Activated CD4-positive, CD25-positive, alpha-beta regulatory T cell (primary cell): ENCODE measurements at places on chromosomes 3 and 15.

DNA sequence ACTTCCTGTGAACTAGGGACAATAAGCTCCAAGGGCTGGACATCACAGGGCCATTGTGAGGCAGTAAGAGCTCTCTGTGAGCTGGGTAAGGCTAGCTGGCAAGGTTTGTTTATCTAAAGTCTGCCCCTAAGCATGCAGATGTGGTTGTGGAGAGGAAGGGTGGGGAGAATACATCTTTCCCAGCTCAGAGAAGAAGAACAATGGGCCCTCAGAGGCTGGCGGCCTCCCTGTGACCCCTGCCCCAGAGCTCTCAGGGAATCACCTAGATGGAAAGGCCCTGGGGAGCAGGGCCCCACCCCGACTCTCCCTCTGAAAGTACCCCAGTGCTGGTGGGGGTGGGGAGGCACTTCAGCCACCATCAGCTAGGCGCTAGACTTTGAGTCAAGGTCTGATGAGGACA is 4.3 kb upstream of the AP3B2 start:
- DNase-seq = no peak

DNA sequence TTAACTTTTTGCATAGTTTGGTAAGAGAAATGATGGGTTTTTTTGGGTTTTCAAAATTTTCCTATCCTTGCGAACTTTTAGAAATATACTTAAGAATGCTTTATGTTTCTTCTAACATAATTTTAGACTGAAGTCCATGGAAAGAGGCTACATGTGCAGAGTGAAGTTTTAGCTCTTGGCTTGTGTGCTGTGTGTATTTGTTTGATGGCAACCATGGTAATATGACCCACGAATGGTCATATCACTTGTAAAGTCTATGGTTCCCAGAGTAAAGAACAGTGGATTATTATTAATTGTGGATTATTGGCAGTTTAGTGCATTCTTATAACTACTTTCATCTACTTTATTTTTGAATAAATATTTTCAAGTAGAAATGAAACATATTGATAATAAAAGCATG is 124.0 kb upstream of the GOLGA6L4 start:
- DNase-seq = no peak

- DNase-seq = no peak
Measured at GRCh38 chr3:122898298-122898697, 103.4 kb downstream of the SLC49A4 start.

DNA sequence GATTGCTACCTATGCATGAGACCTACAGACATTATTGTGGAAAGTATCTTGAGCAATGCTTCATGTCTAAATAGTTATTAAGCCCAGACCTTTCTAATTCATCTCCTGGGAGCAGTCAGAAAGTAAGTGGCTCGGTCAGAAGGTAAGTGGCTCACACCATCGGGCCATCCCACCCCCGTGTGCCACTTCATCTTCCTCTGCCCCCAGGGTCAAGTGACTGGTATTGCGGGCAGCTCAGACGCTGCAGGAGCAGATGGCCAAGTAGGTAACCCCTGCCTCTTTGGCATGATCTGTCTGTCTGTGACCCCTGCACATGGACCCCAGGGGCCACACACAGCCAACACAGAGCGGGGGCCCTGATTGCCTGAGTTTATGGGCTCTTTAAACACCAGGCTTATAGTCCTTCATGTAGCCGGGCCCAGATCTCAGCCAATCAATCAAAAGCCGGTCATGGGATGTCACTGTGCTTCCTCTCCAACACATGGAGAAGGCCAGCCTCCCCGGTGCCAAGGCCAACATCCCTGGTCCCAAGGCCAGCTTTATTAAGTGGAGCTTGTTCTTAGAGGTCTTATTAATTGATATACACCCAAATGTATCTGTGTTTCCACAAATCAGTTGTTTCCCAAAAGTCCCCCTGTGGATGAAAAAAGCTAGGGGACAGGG is 42.9 kb downstream of the LARP6 start:
- no peak for DNase-seq

DNA sequence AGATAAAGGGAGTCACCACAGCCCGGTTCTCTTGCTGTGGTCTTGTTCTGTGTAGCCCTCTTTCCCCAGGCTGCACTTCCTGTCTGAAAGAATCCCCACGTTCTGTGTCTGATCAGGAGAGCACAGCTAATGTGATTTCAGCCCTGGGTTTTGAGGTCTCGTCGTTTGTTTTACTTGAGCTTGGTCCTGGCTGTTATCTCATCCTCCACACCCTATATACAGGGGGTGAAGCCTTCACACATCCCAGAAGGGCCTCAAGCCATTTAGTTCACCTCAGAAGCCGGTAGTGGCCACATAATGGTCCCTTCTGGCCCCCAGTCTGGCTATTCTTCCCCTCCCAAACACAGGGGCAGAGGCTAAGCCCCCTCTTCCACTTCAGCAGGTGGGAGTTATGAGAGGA is 115.6 kb downstream of the PDE8A start:
- no peak for DNase-seq

DNA sequence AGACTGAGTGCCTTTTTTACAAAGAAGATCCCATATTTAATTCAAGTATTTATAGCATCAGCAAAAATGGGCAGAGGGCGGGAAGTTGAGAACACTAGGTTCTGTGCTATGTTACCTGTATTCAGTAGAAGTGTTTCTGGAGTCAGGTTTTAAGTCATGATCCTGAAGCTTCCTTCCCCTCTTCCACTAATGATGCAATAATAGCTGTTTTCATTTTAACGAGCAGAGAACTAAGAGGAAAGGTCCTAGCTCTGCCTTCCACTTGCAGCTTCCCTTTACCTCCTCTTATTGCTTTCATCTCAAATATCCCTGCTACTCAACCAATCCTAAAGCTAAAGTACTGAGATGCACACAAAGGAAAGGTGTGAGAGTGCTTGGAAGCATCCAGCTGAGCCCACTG is 16.9 kb upstream of the TMOD3 start:
- DNase-seq = no peak

DNA sequence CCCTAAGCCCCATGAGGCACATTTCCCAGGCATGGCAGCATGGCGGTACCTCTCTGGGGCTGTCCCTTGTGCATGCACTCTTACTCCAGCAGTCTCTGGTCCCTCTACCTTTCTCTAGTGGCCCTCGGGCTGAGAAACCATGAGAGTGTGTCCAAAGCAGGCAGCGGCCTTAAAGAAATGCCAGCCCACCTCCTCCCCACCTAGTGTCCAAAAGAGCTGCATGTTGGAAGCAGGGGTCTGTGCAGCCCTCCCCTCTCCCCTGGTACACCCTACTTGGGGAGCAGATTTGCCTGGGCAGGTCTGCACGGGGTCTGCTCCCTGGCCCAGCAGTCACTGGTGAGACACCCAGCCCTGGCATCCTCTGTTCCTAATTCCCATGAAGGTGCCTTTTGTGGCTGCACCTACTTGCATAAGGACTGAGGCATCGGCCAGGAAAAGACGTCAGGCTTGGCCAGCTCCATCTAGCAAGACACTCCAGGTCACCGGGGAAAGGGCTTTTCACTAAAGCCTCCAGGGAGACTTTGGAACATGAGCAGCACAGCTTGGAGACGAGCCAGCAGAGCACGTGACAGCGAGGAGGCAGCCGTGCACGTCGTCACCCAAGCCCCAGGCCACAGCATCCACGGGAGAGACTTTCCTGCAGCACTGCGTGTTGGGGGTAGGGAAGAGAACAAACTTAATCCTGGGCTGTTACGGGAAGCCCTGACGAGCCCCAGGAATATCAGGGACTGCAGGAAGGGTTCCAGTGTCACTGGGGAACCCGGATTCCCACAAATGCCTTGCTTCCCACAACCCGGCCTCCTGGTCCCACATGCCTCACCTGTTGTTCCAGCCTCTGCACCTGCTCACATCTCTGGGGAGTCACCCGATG is 38.8 kb downstream of the TM2D3 start:
- no peak for DNase-seq

DNA sequence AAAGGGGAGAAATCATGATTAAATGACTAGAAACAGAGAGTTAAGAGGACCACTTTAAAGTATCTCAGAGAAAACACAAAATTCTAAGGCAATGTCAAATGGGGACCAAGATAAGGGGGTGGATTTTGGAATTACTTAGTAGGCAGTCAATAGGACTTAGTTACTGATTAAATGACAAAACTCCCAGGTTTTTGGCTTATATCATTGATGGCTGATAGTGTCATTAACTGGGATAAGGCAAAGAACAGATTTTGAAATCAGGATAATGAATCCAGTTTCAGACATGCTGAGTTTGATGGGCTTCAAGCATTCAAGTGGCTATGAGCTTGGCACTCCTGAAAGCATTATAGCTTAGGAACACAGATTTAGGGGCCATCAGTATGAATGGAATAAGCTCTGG is 53.9 kb downstream of the TOP2B start:
- no peak for DNase-seq

GRCh38 chr3:134729649-134730048 is 65.4 kb upstream of the EPHB1 start:
- DNase-seq = no peak

GRCh38 chr15:80594091-80594889 is 100.8 kb upstream of the ABHD17C start:
- no peak for DNase-seq

DNA sequence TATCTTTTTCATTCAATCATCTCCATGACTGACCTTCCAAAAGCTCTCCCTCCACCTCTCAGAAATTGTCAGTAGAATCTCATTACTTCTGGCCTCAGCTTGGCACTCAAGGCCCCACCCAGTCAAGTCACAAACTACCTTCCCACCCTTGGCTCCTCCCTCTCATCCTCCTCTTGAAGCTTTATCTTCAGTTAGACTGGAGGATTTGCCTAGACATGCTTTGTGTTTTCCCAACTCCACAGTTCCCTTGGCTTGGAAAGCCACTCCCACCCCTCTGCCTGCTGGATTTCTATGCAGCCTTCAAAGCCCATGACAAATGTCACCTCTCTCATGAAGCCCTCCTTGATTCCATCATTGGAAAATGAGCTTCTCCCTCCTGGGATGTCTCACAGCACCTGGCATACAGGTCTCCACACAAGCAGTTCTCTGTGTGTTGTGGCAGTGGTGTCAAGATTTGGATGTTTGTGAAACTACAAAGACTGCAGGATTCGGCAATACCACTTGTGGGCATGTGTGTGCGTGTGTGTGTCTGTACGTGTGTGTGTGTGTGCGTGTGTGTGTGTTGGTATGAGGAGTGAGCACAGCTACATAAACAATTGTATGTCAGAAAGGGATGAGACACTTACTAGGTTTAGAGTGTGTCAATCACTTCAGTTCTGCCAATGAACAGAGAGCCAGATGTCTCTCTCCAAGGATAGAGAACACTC is 45.3 kb upstream of the VPS8 start:
- DNase-seq = no peak

- DNase-seq = no peak
Measured at GRCh38 chr3:56998076-56998529, 62.4 kb upstream of the SPATA12 start.

- no peak for DNase-seq
Measured at GRCh38 chr3:13851091-13851849, 28.6 kb downstream of the WNT7A start.

- no peak for DNase-seq
Measured at GRCh38 chr3:127678611-127679533, 6.1 kb downstream of the ABTB1 start.

GRCh38 chr3:132255041-132255745 is 62.0 kb upstream of the ACP3 start:
- DNase-seq = no peak

DNA sequence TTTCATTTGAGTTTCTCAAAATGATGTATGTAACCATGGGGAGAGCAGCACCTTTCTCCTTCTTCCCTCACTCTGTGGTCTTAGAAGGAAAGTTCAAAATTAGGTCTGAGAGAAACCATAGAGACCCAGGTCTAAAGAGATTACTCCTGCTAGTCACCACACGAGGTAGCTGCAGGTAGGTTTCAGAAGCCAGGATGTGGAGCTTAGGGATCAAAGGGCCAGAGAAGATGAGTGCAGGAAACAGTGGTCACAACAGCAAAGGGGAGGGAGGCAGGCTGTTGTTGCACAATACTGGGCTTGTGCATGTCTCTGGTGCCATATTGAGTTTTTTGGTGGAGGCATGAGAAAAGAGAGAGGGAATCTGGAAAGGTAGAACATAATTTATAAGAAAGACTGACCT is 583.6 kb downstream of the AGBL1 start:
- no peak for DNase-seq

DNA sequence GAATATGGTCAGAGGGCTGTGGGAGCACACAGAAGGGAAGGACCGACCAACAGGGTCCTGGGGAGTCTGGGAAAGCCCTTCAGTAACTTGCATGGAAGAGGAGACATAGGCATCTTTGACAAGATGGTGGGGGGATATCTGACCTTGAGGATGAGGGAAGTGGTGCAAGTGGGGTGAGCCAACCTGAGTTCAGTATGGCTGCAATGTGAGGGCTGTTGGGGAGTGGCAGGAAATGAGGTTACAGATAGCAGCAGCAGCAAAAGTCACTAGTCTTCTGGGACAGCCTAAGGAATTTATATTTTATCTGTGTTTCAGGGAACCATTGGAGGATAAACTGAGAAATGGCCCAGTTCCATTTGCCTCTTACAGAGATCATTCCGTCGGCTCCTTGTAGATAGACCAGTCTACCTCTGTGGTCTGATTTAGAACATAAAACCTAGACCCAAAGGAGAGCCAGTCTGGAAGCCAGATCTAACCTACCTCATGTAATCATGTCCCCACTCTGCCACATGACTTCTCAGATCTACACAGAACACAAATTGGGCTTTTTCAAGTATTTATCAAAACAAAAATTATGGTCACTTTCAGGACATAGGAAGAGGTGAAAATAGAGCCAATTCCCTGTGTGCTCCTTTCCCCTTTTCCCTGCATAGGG is 75.6 kb downstream of the ST6GAL1 start:
- DNase-seq = no peak

DNA sequence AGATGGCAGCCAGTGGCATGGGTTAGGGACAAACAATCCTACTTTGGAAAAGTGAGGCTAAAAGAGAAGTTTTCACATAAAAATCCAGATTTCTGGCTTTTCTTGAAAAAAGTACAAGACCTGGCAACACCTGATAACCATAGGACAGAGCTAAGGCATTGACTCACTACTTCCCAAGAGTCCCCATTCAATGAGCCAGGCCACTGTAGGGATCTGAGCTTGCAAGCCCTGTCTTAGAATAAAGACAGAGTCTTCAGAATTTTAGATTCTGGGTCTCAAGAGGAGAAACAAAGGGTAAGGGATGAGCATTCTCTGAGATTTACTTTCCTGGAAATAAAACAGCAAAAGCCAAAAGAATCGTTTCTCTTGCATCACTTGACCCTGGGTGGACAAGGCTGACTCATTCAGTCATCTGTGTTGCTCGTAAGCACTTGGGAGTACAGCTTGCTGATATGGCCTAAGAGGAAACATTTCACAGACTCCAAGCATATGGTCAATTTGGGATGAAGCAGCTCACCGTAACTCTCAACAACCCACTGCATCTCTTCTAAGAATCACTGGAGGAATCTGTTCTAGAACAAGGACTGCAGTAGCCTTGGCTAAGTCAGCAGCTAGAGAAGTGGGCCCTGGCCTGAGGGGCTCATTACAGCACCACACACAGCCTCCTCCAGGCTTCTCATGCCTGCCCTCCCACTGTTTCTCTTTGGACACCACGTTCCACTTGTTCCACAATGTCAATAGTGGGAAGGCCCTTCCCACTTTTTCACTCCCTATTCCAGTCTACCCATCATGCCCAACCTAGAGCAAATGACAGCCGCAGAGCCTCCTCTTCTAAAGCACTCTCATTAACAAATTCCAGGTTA is 86.2 kb downstream of the RFTN1 start:
- no peak for DNase-seq

- no peak for DNase-seq
Measured at GRCh38 chr3:21876782-21877181, 125.8 kb upstream of the ZNF385D start.

GRCh38 chr3:188926111-188926510 is 245.7 kb upstream of the TPRG1 start:
- DNase-seq = no peak
